ENCODE measurements at places on chromosomes 1 and 21.

- no peak for DNase-seq
Measured at GRCh38 chr1:201736707-201737320, 92.1 kb upstream of the IPO9 start.

GRCh38 chr1:163747261-163747660 lies 425.5 kb downstream of the NUF2 start:
- DNase-seq = no peak

GRCh38 chr1:53593758-53594380 lies 134.7 kb downstream of the DMRTB1 start:
- no peak for DNase-seq

DNA sequence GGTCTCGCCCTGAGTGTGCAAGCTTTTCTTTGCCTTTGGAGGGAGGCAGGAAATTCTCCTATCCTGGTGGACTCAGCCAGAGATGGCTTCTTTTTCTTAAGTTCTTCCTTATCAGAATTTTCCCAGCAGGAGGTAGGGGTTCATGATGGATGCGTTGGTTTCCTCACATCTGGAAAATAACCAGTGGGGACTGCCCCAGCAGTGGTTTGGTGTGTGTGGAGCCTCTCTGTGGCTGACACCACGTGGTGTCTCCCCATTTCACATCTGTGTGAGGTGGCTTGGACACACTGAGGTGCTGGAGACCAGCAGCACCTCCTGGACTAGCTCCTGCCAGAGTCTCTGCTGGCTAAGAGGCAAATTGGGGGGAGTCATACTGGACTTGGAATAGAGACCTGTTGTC lies 32.6 kb downstream of the B3GALT5 start:
- no peak for DNase-seq

DNA sequence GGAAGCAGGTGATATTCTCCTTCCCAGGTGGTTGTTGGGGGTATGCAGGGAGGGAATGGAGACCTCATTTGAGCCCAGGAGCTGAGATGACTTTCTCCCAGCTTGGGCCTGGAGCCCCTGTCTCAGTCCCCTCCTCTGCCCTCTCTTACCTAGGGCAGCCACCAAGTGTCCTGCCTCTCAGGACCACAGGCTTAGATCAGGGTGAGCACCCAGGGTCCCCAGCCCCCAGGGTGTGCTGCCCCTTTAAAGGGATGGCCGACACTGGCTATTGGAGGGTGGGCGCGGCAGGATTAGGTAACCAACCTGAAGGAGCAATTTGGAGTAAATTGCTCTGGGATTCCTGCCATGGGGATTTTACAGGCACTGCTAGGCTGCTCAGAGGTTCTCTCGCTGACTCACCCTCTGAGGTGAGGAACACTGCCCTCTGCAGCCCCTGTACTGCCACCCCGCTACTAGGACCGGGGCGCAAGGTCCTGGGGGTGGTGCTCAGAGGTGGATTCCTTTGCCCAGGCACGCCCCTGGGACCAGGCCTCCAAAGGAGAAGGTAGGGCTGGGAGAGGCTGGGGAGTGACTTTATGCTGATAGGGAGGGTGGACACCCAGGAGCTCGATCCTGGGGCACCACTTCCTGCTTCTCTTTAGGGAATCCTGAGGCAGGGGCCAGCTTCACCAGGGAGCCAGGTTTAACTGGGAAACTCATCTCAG lies 1.5 kb downstream of the RPS6KA1 start:
- DNase-seq = no peak

- no peak for DNase-seq
Measured at GRCh38 chr1:180173952-180174351, 19.3 kb downstream of the QSOX1 start.

DNA sequence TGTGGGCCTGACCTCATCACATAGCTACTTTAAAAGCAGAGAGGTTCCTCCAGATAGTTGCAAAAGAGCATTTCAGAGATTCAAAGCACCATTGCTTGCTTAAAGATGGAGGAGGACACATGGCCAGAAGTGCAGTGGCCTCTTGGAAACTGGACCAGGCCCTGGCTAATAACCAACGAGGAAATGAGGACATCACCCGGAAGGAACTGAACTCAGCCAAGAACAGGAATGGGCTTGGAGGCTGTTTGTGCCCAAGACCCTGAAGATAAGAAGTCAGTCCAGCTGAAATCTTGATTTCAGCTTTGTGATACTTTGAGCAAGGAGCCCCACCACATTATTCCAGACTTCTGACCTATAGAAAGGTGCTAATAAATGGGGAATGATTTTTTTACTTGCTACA lies 437.0 kb downstream of the PTPRC start:
- DNase-seq = no peak

DNA sequence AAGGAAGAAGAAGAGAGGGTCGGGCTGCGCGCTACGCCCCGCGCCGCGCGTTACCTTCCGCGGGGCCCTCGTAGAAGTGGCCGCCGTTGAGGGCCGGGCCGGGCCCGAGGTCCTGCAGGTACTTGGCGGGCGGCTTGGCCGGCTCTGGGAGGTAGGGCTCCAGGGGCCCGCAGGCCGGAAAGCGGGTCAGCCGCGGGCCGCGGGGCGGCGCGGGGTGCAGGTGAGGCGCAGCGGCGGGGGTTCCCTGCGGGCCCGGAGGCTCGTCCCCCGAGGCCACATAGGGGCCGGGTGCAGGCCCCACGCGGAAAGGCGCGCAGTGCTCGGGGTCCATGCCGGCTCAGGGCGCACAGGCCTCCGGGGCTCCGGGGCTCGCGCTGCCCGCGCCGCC lies 196 bp downstream of the ALX3 start:
- DNase-seq = no peak

- no peak for DNase-seq
Measured at GRCh38 chr1:183553764-183554163, 36.5 kb downstream of the NCF2 start.

- no peak for DNase-seq
Measured at GRCh38 chr1:202915146-202915545, 11.9 kb downstream of the KLHL12 start.

DNA sequence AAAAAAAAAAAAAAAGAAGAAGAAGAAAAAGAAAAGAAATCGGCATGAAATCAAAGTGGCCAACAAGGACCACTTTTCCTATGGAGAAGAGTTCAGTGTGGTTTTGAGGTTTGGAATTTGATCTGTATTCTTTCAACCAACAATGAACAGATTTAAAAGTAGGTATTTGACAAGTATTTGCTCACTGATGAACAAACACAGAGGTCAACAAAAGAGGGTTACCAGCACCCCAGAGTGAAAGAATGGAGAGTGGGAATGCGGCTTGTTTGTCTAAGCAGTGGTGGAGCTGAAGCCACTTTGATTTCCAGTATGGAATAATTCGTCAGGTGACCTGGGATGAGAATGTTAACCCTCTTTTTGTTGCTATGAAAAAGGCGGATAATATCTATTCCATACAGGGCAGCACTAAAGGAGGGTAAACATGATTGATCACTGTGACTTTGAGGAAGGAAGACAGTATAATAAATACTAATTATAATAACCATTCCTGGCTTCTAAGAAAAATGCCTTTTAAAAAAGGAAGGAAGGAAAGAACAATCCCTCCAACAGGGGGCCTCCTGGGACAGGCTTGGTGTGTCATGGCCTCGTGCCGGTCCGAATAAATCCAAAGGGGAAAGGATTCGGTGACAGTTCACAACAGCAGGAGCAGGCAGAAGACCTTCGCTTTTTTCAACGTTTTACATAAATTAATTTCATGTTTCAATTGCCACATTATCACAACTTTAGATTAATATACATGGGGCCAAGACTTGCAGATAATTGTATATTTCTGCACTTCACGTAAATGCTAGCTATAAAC lies 37.2 kb upstream of the SIM2 start:
- no peak for DNase-seq

DNA sequence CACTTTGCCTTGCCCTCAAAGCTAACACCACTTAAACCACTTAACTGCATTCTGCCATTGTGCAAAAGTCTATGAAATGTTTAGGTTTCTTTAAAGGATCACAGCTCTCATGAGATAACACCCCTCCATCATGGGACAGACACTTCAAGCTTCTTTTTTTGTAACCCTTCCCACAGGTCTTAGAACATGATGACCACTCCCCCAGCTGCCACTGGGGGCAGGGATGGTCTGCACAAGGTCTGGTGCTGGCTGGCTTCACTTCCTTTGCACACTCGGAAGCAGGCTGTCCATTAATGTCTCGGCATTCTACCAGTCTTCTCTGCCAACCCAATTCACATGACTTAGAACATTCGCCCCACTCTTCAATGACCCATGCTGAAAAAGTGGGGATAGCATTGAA lies 7.7 kb downstream of the ADAMTS1 start:
- DNase-seq = no peak

- DNase-seq = no peak
Measured at GRCh38 chr1:94486990-94487389, 54.6 kb downstream of the F3 start.

DNA sequence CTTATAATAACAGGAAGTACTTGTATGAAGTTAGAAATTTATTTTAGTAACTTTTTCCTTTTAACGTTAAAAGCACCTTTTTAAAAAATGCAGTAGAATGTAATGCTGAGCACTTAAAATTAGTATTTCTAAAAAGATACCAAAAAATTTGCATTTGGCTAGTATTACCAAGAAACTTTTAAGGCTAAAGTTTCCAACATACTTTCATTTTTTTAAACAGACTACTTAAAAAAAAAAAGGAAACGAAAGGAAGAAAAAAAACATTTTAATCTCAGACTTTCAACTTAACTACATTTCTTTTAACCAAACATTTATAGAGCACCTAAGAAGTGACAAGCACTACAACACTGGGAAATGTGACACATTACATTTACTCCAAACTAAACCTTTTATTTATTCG lies 2.8 kb downstream of the ARID4B start:
- DNase-seq = no peak

DNA sequence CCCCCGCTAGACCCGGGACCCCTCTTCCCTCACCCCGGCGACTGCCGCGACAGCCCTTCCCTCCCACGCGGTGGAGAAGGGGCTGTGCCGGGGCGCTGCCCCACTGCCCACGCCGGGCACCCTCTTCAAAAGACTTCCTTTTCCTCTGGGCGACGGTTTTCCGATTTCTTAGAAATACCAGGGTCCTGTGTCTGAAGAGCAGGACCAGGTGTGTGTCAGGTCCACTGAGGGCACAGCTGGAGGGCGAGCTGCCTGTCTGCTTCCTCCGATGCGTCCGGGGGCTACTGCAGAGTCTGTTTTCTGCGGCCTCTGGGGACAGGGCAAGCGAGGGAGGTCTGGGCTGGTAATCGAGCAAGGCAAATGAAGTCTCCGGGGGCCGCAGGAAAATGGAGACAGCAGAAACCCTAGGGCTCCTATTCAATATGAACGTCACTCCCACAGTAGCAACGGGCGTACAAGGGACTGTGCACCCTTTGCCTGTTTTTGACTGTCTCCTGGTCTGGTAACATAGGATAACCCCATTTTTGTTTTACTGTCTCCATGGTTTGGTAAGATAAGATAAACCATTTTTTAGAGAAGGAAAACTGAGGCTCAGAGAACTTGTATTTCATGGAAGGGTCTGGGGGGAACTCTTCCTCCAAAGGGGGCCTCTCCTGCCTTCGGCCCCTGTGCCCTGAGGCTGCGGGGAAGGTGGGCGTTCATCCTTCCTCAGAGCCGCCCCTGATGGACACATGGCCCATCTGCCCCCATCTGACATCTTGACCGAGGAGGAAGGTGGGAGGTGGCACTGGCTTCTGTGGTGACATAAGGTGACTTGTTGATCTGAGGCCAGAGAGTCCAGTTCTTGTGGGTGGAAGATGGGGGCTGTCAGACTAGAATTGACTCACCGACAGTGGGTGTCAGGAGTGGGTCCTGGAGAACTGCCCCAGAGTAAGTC lies 970 bp downstream of the TNFRSF1B start:
- DNase-seq = no peak

DNA sequence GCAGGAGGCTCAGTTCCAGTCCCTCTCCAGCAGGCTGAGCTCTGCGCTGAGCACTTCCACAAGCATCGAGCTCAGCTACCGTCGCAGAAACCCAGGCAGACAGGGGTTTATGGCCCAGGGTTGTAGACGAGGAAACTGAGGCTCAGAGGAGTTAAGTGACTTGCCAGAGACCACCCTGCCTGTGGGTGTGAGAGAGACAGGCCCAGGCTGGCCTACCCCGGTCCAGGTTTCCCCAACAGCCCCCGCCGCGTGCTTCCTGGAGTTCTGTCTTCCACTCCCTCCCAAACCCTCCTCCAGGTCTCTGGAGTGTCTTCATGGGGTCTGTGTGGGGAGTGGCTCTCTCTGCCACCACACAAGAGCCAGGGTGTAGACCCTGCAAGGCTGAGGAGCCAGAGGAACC lies 615.9 kb downstream of the PTPRU start:
- DNase-seq = no peak

DNA sequence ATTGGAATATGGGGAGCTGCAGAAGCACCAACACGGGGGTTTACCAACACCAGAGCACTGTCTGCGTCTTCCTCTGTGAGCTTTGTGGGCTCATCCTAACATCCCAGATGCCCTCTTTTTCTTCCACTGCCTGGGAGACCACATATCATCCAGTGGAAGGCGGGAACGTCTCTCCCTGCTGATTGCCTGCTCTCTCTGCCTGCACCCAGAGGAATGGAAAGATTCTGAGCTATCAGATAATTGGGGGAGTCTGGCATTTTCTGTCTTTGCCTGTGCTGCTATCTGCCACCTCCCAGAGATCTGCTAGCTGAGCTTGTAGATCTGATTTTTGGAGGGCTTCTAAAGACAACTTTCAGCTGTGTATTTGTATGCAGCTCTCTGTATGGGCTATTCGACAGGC lies 166.2 kb upstream of the PLXNA2 start:
- peak; percentile 77 for DNase-seq

DNA sequence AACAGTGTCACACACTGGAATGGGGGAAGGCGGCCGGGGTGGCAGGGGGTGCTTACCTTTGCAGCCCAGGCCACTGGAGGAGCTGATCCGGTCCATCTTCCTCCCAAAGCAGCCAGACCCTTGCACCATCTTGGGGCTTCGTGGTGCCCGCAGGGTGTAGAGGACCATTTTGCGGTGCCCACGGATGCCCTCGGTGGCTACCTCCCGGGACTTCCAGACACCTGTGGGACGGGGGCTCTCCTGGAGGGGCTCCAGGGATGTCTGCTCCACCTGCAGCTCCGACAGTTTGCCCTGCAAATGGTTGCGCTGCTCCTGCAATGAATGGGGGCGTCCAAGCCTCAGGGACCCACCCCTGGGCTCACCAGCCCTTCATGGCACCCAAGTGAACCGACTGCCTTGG lies 587 bp downstream of the NPPB start:
- no peak for DNase-seq

DNA sequence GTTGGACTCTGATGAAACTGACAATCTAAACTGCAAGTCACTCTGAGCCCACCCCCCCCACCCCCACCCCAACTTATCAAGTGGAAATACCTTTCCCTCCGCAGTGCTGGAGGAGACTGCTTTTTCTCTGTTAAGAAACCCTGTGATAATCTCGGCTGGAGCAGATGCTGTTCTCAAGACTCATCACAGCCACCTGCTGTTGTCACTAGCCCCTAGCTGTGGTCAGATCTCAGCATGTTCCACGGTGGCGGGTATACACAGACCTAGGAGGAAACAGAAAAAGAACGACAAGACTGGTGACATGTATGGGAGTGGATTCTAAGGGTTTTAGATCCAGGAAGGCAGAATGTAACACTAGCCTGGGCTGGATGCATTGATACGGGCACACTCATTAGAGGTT lies 2.3 kb downstream of the ACTL8 start:
- no peak for DNase-seq

GRCh38 chr1:29145739-29146437 lies 22.2 kb upstream of the TMEM200B start:
- DNase-seq = no peak

GRCh38 chr1:172863031-172863430 lies 187.7 kb downstream of the TNFSF18 start:
- DNase-seq = no peak

- DNase-seq = peak; percentile 37
Measured at GRCh38 chr1:217343907-217344306, 287.0 kb downstream of the GPATCH2 start.
